Activated naive CD4-positive, alpha-beta T cell treated with anti-CD3 and anti-CD28 coated beads, Interleukin-2, amount 50 U/mL, for 72 hours (primary cell): ENCODE measurements at places on chromosomes 12 and 14. TPM values are rescaled to one million over a fixed set of nuclear protein-coding genes. Genes with fewer than 3 reads are reported as not detected.

GALNT6 gene
- 2.5 TPM for total RNA-seq

TAS2R42 gene
- not detected for total RNA-seq

LTBP2 gene
- 0.49 TPM for total RNA-seq

KCNK10 gene
- total RNA-seq, result not detected

SMIM41 gene
- not detected for total RNA-seq

DENND5B gene
- 0.18 TPM for total RNA-seq

IGFBP6 gene
- 1.5 TPM for total RNA-seq

NPC2 gene
- total RNA-seq, result 54.9 TPM

KRT73 gene
- 4.9 TPM for total RNA-seq

NDUFA12 gene
- total RNA-seq, result 141 TPM

GALNT9 gene
- 0.41 TPM for total RNA-seq

DEGS2 gene
- 3.2 TPM for total RNA-seq

CCDC175 gene
- not detected for total RNA-seq

PRPH gene
- total RNA-seq, result not detected

MYF5 gene
- total RNA-seq, result not detected

ACSS3 gene
- total RNA-seq, result not detected

STAB2 gene
- total RNA-seq, result not detected

PRH2 gene
- total RNA-seq, result not detected

MAGOHB gene
- 54.8 TPM for total RNA-seq

CLEC1A gene
- total RNA-seq, result not detected

AKAP3 gene
- total RNA-seq, result 4.2 TPM

ZNF140 gene
- total RNA-seq, result 8.4 TPM

LGMN gene
- 3.8 TPM for total RNA-seq

KIF5A gene
- total RNA-seq, result 3.4 TPM

OR6C70 gene
- not detected for total RNA-seq

RGS6 gene
- 0.64 TPM for total RNA-seq

ACOT6 gene
- total RNA-seq, result not detected

KRT77 gene
- total RNA-seq, result not detected

EIF4B gene
- 1,013 TPM for total RNA-seq

KCNJ8 gene
- total RNA-seq, result not detected

KCNC2 gene
- not detected for total RNA-seq

TGM1 gene
- 7.9 TPM for total RNA-seq

ADAMTS20 gene
- total RNA-seq, result not detected
